ENCODE measurements at places on chromosomes 6 and 20. TPM values are rescaled to one million over a fixed set of nuclear protein-coding genes. Genes with fewer than 3 reads are reported as not detected.
A peak's percentile ranks its signal among the peaks of the same experiment; 100 is the strongest.

Gene FOXF2
- total RNA-seq: 4.2 TPM

Gene MBOAT1
- total RNA-seq: 45.7 TPM

- H3K27ac ChIP-seq: no peak overlapping the region
- no peaks in the 10 kb centered on the region for H3K4me1 ChIP-seq
- DNase-seq: no peak
- no peak overlapping the region for H3K4me3 ChIP-seq
- H3K27me3 ChIP-seq: no peaks in the 10 kb centered on the region
- H3K36me3 ChIP-seq: no peaks in the 10 kb centered on the region
These were observed 81.3 kb upstream of the SPTLC3 start for GRCh38 chr20:12927489-12927888.

Gene KIAA0408
- 2.7 TPM for total RNA-seq

Gene ZNF334
- 1.3 TPM for total RNA-seq

DNA sequence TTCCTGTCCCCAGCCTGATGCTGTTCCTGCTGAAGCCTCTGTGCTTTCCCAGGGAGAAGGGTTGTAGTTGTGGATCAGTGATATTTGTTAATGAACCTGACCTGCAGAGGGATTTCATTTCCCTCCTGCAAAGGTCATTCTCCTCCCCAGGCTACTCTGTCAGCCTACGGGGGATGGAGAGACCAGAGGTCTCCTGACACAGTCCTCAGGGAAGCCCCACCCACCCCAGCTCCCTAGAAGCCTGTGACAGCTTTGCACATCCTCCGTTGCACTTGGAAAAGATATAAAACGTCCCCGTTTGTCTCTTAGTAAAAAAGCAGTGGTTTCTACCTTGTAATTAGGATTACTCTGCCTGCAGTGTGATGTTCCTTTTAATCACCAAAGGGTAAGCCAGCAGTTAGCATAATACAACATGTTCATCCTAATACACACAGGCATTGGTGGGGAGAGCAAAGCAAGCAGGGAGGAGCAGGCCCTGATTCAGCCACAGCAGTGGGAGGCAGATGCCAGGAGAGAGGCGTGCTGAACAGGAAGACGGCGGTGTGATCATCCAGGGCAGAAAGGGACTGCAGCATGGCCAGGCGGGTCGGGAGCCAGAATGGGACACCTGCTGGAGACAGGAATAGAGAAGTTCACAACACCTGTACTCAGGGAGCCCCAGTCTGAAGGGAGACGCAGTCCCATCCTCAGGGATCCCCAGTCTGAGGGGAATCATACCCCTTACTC, 293.5 kb downstream of the LRFN2 start:
- H3K27ac ChIP-seq: no peak overlapping the region
- H3K4me1 ChIP-seq: no peaks in the 10 kb centered on the region
- DNase-seq: no peak
- no peaks in the 10 kb centered on the region for H3K36me3 ChIP-seq
- no peaks in the 10 kb centered on the region for H3K27me3 ChIP-seq

Gene SRF
- total RNA-seq: 37.6 TPM

Gene PRR18
- total RNA-seq: not detected

DNA sequence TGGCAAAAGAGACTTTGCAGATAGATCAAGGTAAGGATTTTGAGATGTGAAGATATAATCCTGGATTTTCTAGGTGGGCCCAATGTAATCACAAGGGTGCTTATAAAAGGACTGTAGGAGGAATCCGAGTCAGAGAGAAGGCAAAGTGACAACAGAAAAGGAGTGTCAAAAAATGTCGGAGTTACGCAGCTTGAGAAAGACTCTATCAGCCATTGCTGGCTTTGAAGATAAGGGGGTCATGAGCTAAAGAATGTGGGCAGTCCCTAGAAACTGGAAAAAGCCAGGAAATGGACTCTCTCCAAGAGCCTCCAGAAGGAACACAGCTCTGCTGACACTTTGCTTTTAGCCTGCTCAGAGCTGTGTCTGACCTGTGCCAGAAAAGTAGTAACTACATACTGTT, 8.7 kb upstream of the RWDD1 start:
- no peak overlapping the region for H3K27ac ChIP-seq
- H3K4me1 ChIP-seq: no peaks in the 10 kb centered on the region
- H3K4me3 ChIP-seq: no peak overlapping the region

DNA sequence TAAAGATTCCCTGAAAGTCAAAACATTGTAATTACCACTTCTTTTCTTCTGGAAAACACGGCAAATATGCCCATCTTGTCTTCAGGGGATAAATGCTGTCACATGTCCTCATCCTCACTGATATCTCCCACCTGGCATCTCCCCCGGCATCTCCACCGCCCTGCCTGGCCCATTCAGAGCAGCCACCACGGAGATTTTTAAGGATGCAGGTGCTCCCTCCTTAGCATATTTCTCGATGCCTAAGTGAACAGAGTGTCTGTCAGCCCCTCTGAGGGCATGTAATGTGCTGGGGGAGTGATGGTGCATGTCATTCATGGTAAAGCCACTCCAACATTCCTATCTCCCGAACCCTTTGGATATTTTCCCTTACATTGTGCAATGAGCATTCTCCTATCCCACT, 215.5 kb downstream of the PREX1 start:
- H3K4me3 ChIP-seq: no peak overlapping the region
- H3K36me3 ChIP-seq: no peaks in the 10 kb centered on the region
- DNase-seq: no peak
- no peaks in the 10 kb centered on the region for H3K4me1 ChIP-seq

DNA sequence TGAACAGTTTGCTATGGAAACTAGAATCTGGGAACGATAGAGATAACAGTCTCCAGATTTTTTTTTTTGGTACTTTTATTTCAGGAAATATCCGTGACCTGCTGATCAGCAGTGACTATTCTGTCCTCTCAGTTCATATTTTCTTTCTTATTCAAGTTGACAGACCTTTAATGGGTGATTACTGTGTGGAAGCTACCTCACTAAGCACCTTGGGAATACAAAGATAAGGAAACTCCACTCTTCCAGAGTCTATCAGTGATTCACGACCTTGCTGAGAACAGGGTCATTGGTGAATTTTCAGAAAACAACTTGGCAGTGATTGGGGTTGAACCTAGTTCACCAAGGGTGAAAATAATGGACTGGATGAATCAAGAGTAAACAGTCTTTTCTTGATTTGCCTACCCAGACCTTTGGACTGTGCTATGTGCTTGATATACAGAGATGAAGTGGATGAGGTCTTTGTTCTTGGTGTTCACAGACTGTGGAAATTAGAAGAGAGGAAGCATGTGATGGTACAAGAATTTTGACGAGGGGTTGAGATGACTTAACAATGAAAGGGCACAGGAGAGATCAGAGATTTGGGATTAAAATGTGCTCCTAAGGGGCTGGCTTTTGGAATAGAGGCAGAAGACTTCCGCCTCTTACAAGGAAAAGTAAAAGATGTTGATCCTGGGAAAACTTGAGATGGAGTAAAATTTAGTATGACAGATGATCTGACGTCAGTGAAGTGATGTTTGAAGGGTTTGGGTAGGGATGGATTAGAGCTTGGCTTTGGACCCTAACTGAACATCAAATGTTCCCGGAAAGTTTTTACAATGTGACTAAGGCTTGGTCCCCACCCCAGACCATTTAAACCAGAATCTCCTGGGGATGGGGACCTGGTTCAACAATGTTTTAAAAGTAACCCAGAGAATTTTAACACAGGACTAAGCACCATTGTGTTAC, 1.2 kb downstream of the KAT14 start:
- no peaks in the 10 kb centered on the region for H3K36me3 ChIP-seq
- DNase-seq: peak; percentile 36
- peak overlapping the region; percentile 94 for H3K27ac ChIP-seq
- H3K27me3 ChIP-seq: no peaks in the 10 kb centered on the region
- no peaks in the 10 kb centered on the region for H3K4me1 ChIP-seq
- H3K4me3 ChIP-seq: peak overlapping the region; percentile 94

Gene C6orf15
- total RNA-seq: not detected

Gene TSBP1
- total RNA-seq: not detected

DNA sequence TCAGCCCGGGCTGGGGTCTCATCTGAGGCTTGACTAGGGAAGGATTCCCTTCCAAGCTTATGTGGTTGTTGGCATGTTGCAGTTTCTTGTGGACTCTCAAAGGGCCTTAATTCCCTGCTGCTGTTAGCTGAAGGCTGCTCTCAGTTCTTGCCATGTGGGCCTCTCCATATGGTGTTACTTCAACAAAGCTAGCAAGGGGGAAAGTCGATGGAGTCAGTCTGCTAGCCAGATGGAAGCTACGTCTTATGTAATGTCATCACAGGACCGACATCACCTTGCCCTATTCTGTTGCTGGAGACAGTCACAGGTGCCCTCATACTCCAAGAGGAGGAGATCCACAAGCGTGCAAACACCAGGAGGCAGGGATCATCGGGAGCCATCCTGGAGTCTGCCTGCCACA, 43.3 kb upstream of the ARMC2 start:
- H3K36me3 ChIP-seq: no peaks in the 10 kb centered on the region
- no peaks in the 10 kb centered on the region for H3K4me1 ChIP-seq
- no peak overlapping the region for H3K4me3 ChIP-seq
- H3K27me3 ChIP-seq: no peaks in the 10 kb centered on the region

DNA sequence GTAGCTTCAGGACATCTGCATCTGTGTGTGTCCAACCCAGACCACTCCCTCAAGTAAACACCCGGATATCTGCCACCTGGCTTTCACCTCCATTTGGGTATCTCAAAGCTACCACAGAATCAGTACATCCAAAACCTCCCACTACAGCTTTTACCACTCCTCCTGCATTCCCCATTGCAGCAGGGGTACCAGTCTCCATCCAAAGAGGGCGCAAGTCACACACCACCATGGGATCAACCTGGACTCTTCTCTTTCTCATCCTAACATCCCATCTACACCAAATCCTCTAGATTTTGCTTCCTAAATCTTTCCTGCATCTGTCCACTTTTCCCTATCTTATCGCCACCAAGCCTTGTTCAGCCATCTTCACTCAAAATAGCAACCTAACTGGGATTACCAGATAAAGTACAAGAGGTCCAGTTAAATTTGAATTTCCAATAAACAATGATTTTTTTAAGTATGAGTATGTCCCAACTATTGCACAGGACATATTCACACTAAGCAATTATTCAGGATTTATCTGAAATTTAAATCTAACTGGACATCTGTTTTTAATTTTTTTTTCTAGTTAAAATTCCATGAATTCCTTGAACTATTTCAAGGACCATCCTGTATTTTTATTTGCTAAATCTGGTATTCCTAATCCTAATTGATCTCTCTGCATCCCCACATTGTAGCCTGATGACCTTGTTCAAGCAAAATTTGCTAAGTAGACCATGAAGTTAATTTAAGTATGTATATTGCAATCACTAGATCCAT, 164.3 kb upstream of the MLN start:
- H3K27ac ChIP-seq: no peak overlapping the region
- H3K4me1 ChIP-seq: no peaks in the 10 kb centered on the region
- no peaks in the 10 kb centered on the region for H3K27me3 ChIP-seq

GRCh38 chr6:156396068-156396771, 381.0 kb upstream of the ARID1B start:
- no peak overlapping the region for H3K27ac ChIP-seq
- H3K27me3 ChIP-seq: no peaks in the 10 kb centered on the region
- no peak overlapping the region for H3K4me3 ChIP-seq
- no peaks in the 10 kb centered on the region for H3K36me3 ChIP-seq

GRCh38 chr6:32413427-32414047, 6.6 kb upstream of the BTNL2 start:
- peaks cover 18% of the 10 kb centered on the region for H3K27me3 ChIP-seq
- H3K27ac ChIP-seq: no peak overlapping the region
- H3K36me3 ChIP-seq: no peaks in the 10 kb centered on the region
- peak; percentile 82 for DNase-seq
- no peak overlapping the region for H3K4me3 ChIP-seq
- peaks cover 5% of the 10 kb centered on the region for H3K4me1 ChIP-seq

- H3K27me3 ChIP-seq: no peaks in the 10 kb centered on the region
- no peaks in the 10 kb centered on the region for H3K36me3 ChIP-seq
- no peaks in the 10 kb centered on the region for H3K4me1 ChIP-seq
These were observed 9.6 kb downstream of the CHD6 start for GRCh38 chr20:41608606-41609005.

DNA sequence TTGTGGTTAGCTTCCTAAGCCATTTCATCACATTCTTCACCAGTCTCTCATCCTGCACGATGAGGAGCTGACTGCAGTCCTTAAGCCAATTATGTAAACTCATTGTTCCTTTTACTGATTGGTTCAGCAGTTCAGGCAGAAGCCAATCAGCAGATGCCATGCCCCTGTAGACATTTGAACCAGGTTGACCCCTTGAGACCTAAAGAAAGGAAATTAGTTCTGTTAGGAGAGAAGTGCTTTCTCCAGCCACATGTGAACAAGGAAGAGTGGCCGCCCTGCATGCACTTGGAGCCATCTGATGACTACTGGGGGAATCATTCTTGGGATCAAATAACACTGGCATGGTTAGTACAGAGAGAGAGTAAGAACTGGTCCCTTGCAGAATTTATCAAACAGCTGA, 535.2 kb upstream of the ID4 start:
- no peak overlapping the region for H3K4me3 ChIP-seq
- H3K27ac ChIP-seq: no peak overlapping the region
- DNase-seq: no peak

- H3K4me1 ChIP-seq: no peaks in the 10 kb centered on the region
- no peak overlapping the region for H3K27ac ChIP-seq
- no peaks in the 10 kb centered on the region for H3K27me3 ChIP-seq
These were observed 98.1 kb upstream of the MARCKS start for GRCh38 chr6:113758826-113759574.

Gene LIN28B
- not detected for total RNA-seq

DNA sequence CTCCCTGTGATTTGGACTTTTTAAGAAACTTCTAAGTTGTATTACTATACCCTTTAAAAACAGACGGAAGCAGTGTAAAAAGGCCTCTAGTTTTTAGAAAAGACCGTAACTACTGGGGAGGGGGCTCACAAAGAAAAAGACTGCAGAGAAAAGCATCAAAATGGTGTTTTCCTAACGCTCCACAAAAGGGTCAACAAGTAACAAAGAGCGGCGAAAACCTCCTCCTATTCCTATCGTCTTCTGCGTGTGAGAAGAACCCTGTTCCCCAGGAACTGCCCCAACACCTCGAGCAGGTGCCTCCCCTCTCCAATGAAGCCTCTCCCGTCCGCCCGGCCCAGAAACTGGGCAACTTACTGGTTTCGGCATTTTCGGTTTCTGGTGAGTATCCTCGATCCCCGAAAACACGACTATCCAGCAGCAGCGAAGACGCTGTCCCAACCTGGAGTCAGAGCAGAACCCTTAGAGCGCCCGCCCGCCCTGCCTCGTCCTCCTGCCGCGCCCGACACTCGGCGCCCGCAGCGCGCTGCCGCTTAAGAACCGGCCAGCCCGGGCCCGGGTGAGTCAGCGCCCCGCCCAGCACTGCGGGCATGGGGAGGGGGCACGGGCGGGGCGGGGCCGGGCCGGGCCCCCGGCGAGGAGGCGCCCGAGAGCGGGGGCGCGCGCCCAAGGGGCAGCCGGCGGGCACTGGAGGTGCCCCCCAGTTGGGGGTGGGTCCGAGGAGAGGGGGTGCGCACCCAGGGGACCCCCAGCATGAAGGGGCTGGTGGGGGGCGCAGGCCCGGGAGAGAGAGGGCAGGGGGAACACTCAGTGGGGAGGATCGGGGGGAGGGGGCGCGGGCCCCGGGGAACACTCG, 1.2 kb downstream of the EZR start:
- no peaks in the 10 kb centered on the region for H3K36me3 ChIP-seq
- peak overlapping the region; percentile 97 for H3K27ac ChIP-seq
- peak; percentile 87 for DNase-seq
- no peaks in the 10 kb centered on the region for H3K27me3 ChIP-seq

Gene BPIFA1
- not detected for total RNA-seq

Gene XKR7
- total RNA-seq: 0.16 TPM
